ENCODE measurements at places on chromosomes 2 and 18. TPM values are rescaled to one million over a fixed set of nuclear protein-coding genes. Genes with fewer than 3 reads are reported as not detected.

Gene ZNF804A
- 0.06 TPM for total RNA-seq

Gene GMCL1
- total RNA-seq: 18.7 TPM

Gene SP140L
- total RNA-seq: 17.5 TPM

Gene KCNG2
- not detected for total RNA-seq

Gene GTF2A1L
- total RNA-seq: not detected

Gene RAX
- not detected for total RNA-seq

Gene ERLEC1
- 66.7 TPM for total RNA-seq

Gene MARS2
- total RNA-seq: 19.5 TPM

Gene PLEK
- total RNA-seq: not detected

Gene PSD4
- 8.6 TPM for total RNA-seq

Gene MERTK
- total RNA-seq: 37.3 TPM

Gene CDK15
- not detected for total RNA-seq

Gene OSBPL1A
- 0.02 TPM for total RNA-seq

Gene GPR55
- not detected for total RNA-seq

Gene VWA3B
- total RNA-seq: not detected

All from HepG2 (cell line).